Hippocampal formation (tissue), 2 donors: ENCODE measurements at places on chromosomes 3 and 15.

GRCh38 chr3:167880183-167880582 lies 144.7 kb downstream of the SERPINI1 start:
- DNase-seq, result no peak

DNA sequence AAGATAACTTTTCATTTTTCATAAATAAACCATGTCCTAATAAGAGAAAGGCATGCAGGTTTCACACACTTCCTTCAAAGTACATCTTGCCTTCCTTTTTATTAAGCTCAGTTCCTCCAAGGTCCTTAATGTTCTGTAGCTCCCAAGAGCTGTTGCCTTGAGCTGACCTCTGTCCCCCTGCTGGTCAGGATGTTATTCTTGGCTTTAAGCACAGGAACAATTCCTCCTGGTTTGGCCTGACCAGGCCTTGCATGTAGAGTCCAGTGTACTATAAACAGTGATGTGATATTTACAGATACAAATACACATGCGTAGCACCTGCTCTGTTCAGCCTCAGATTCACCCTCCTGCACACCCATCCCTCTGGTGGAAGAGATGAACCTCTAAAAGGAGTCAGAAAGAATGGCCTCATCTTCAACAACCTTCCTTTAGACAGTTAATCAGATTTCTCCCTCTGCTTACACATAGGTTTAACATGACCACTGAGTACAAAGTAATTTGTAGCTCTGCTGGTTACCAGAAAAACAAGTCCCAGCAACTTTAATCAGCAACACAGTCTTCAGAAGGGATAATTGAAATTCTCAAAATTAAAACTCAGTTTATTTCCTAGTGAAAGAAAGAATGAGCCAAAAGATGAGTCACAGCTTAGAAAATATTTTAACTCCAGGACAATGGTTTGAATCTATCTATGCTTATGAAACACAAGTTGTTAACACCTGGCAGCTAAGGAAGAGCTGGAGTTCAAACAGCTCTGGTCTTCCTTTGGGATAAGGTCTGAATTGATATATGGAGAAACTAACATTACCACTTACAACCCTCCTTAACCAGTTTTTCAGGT lies 46.5 kb downstream of the PTPN9 start:
- no peak for DNase-seq

DNA sequence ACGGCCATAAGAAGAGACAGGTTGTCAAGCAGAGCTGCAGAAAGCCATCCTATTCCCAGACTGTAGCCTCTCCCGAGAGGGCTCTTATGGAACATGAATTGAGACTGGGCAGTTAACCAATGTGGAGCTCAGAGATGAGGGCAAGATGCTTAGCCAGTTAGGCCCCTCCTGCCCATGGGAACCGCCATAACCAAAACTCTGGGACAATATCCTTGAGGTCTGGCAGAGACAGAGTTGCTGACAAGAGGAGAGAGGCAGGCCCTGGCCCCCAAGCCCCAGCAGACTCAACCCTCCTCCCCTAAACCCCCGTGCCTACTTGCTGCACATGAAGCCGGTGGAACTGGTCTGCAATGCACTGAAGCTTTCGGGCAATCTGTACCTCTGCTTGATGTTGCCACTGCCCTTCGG lies 4.8 kb downstream of the BMF start:
- DNase-seq, result no peak

GRCh38 chr15:72339777-72340177 lies 19.8 kb upstream of the CELF6 start:
- peak; percentile 53 for DNase-seq

DNA sequence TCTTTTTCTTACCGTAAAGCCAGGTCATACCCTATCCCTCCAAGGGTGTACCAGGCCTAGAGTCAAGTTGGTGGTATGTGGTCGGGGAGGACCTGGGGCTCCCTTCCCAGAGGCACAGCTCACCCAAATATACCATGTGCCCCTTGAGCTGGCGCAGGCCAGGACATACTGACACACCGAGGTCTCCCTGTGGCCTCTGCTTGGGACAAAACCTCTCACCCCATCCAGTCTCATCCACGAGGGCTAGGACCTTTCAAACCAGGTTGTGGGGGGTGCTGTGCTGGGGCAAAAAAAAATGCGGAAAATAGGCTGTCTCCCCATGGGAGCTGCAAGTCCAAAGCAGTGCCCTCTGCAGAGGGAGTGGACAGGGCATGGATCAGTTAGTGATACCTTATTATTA lies 22.8 kb downstream of the PTH1R start:
- DNase-seq, result no peak

DNA sequence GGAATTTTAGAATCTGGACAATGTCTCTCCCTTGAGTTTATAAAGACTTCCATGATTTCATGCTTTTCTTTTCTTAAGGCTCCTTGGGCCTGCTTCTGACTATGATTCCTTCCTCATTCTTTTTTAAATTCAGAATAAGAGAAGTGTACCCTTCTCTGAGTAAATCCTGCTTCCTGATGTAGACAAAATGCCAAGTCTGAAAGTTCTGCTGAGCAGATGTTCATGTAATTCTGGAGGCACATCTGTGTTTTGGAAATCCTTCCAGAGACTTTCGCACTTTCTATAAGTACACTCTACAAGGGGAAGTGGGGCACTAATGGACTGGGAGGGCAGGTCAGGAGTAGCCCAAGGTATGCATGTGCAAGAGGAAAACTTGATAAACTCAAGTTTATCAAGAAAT lies 24.8 kb downstream of the TPM1 start:
- peak; percentile 4 for DNase-seq

- DNase-seq, result no peak
These were observed 276.0 kb downstream of the SV2B start for GRCh38 chr15:91376038-91376437.

DNA sequence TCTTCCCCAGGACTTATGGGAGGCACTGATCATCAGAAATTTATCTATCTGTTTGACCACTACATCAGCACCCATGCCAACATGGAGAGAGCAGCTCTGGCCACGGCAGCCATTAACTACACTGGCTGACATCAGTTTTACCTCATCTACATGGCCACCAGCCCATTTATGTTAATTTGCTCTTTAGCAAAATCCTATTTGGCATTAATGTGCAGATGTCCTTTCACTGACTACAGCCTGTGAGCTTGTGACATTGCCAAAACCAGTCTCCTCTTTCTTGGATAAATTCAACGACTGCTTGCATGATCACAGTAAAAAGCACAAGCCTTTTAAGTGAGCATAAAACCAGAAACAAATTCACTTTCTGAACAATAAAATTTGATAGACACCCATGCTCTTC lies 47.5 kb downstream of the NR1I2 start:
- DNase-seq, result no peak

GRCh38 chr15:60673918-60674558 lies 195.1 kb upstream of the ICE2 start:
- no peak for DNase-seq

DNA sequence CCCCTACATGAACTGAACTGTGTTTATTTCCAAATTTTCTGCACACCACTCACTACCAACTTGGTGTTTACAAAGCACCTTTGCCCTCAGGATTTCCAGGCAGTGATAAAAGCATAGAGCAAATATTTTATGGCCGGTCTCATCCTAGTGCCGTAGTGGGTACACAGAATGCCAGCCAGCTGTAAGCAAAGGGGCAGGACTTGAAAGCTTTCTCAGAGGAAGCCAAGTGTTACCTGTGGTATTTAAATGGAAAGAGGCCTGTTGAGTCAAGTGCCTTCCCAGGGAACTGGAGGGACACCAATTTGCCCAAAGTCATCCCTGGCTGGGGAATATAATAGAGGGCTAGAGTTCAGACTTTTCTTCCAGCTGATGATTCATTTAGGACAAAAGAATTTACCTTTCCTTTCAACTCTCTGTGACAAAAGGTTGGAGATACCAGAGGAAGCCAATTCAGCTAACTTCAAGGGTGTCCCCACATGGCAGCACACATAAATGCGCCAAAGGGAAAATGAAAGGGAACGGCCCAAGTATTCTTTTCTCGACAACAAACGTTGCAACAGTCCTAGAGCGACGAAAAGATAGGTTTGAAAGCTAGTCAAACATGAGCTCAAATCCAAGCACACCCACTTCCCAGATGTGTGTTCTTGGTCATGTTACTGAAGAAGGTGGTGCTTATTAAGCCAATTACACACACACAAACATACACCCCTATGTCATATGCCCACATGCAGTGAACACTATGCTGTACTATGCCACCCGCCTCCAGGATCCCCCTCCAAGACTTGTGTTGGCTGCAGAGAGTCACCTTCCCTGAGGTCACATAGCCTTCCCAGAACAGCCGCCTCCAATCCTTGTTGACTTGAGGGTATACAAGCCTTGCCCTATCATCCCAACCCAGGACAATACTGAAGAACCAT lies 27.7 kb downstream of the MAGI1 start:
- DNase-seq, result no peak

- no peak for DNase-seq
These were observed 207.5 kb downstream of the ZNF385D start for GRCh38 chr3:21543380-21544075.

GRCh38 chr15:25465835-25466234 lies 27.0 kb upstream of the UBE3A start:
- no peak for DNase-seq

DNA sequence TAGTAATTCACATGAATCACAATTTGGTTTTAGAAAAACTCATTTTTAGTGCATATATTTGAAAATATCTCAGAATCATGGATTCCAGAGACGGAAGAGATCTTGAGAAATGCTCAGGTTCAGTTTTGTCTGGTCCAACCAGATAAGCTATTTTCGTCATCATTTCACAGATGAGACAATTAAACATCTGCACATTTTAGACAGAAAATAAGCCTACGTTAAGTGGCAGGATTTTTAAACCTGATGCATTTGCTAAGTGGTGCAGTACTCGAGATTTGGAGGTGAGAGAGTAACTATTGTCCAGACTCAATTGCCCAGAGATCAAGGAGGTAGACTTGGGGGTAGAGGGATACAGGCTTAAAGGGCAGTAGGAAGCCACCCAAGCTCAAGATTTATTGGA lies 90.5 kb downstream of the CCNL1 start:
- no peak for DNase-seq

DNA sequence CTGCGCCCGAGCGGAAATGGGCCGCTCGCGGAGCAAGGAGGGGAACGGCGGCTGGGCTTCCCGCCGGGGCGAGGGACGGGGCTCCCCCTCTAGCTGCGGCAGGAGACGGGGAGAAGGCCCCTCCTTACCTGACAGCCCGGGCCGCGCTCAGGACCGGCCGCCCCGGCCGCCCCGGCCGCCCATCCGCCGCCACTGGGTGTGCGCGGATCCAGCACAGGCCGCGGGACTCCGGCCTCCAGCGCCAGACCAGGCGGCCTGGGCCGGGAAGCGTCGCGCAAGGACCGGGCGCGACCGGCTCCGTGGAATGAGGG lies 296 bp downstream of the TPRA1 start:
- no peak for DNase-seq

DNA sequence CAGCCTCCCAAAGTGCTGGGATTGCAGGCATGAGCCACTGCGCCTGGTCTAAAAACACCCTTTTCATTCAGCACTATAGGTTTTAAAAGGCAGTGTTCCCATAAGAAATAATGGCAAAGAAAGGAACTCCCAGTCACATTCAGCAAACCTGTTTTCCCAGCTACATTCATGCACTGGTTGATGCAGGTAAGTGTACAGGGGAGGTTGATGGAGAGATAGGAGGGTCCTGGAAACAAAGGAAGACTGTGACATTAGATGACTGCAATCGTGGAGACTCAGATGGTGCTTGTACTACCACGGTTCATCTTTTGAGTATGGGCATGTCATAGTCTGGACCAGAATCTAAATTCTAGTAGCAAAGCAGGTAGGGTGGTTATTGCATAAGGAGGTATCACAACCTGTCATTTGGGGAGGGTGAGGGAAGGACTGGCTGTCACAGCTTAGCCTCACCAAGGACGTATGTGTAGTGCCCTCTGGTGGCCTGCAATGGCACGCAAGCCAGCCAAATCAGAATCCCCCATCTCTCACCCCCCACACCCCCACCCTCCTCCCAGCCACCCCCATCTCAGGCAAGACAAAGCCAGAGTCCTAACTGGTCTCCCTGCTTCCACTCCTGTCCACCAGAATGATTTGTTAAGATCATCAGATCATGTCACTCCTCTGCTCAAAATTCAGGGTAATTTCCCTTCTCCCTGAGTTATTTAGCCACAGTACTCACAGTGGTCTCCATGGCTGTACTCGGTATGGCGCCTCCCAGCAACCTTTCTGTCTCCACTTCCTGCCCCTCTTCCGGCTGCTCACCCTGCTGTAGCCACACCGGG lies 28.8 kb upstream of the UBL7 start:
- DNase-seq, result no peak

DNA sequence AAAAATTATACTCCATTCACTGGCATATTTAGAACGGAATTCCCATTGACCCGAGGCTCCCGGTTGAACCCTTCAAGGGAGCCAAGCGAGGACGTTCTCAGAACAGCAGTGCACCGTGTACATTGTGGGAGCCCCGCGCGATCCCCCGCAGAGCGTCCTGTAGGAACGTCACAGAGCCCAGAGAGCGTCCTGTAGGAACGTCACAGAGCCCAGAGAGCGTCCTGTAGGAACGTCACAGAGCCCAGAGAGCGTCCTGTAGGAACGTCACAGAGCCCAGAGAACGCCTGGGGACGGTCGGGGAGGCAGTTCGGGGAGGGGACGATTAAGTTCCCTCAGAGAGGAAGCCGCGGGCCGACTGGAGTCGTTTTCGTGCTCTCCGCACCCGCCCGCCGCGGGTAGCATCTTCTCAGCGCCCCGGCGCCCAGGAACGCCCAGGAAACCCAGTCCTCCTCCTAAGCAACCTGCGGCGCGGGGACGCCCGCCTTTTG lies 506 bp upstream of the ATP1B3 start:
- DNase-seq, result peak; percentile 65

DNA sequence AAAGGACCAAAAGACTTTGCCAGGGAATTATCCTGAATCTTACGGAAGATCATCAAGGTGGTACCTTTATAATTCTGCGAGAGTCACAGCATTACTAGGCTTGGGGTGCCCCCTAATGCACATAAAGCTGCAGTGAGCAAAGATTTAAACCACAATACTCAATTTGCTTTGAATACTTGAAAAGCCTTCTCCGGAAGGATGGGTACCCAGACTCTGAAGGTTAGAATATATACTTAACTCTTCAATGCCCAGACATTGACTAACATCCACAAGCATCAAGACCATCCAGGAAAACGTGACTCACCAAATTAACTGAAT lies 117.8 kb upstream of the KCNH8 start:
- DNase-seq, result no peak

DNA sequence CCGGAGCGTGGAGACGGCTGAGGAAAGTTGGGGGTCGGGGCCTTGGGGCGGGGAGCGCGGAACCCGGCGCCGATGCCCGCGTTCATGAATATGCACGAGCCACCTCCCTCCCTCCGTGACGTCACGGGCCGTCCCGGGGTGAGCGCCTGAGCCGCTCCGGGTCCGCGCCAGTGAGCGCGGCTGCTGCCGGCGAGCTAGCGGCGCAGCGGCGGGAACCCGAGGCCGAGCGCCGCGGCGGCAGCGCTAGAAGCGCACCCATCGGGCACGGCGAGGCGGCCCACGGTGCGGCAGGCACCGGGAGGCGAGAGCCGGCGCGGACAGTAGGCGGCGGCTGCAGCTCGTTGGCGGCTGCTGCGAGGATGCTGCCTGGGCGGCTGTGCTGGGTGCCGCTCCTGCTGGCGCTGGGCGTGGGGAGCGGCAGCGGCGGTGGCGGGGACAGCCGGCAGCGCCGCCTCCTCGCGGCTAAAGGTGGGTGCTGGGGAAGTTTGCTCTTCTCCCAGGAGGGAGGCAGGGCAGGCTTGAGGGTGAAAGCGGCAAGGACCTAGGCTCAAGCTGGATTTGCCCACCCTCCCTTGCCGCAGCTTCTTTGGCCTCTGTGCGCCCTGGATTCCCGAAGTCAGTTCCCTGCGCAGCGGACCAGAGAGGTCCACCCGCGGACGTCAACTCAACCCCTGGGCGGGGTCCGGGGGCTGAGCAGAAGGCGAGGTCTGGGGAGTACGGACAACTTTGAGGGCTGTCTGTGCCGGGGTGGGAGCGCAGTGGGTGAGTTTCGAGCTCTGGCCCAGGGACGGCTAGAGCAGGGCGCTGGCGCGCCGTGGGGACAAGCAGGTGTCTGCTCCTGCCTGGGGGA lies at the start of gene CLSTN2:
Gene CLSTN2 (plus strand): TSS at position 170 of the 850 bp plus-strand sequence.
- DNase-seq, result peak; percentile 20
